ENCODE measurements at places on chromosomes 5 and 9. TPM values are rescaled to one million over a fixed set of nuclear protein-coding genes. Genes with fewer than 3 reads are reported as not detected.

GRCh38 chr5:150523472-150524350 is 15.8 kb downstream of the NDST1 start:
- peak; percentile 52 for DNase-seq

DNA sequence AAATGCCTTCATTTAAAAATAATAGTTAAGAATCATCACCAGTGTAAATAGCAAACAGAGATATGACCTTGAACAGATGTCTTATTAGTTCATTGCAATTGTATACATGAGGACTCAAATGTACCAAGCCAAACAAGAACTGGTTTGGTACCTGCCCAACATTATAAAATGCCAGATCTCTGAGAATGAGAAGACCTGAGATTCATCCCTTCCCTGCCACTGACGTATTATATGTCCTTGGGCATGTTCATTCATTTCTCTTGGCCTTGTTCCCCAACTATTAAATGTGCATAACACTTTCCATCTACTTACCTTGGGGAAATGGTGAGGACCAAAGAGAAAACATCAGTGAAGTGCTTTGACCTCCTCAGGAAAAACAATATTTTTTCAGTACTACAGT is 33.6 kb upstream of the ERBIN start:
- DNase-seq: no peak

- DNase-seq: peak; percentile 7
Measured at GRCh38 chr9:445033-445432, 230.4 kb downstream of the DOCK8 start.

GRCh38 chr5:113038714-113039113 is 62.1 kb downstream of the DCP2 start:
- peak; percentile 64 for DNase-seq

DNA sequence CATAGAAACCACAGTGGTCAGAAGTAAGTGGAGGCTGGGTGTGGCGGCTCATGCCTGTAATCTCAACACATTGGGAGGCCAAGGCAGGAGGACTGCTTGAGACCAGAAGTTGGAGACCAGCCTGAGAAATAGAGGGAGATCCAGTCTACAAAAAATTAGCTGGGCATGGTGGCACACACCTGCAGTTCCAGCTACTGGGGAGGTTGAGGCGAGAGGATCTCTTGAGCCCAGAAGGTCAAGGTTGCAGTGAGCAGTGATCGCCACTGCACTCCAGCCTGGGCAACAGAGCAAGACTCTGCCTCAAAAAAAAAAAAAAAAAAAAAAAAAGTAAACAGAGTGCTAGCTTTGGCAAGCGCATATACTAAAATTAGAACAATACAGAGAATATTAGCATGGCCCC is 24.6 kb downstream of the AK8 start:
- no peak for DNase-seq

GRCh38 chr5:142210011-142210410 is 101.4 kb downstream of the NDFIP1 start:
- no peak for DNase-seq

DNA sequence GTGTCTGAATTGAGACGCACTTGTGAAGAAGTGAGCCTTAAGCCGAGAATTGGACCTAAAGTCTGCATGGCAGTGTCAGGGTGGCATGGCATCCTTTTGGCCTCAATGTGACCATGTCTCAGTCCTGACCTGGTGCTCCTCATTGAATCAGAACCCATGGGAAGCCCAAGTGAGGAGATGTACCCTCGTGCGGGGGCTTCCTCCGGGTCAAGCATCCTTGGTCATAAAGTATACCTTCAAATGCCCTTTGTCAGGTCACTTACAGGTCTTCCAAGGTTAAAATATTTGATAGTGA is 202.2 kb downstream of the GADD45G start:
- DNase-seq: no peak

DNA sequence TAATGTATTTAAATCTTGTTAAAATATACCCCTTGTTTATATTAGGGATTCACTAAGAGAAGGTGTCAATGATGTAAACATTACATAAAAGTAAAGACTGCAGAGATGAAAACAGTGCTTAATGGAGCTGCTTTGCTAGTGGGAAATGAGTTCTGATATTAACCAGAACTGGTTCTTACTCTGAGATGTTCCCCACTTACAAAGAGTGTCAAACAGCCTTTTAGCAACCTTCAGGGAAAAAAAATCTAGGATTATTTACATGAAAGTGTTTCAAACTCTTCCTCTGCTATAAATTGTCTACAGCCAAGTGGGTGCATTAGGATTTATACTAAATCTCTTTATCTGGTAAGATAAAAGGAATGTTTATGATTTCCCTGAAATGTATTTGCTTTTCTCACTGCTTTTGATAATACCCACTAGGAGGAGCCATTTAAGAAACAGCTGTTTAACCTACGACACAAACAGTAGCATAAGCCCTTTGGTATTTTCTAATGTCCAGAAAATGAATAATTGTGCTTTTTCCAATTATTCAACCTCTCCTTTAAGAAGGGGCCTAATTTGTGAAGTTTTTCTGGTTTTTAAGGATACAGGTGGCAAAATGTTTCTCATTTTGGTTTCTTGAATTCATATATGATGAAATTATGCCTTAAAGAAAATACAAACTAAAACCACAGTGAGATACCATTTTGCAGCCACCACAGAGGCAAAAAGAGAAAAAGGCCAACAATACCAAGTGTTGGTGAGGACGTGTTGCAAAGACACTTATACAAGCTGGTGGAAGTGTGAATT is 186.3 kb downstream of the TLE4 start:
- DNase-seq: no peak

DNA sequence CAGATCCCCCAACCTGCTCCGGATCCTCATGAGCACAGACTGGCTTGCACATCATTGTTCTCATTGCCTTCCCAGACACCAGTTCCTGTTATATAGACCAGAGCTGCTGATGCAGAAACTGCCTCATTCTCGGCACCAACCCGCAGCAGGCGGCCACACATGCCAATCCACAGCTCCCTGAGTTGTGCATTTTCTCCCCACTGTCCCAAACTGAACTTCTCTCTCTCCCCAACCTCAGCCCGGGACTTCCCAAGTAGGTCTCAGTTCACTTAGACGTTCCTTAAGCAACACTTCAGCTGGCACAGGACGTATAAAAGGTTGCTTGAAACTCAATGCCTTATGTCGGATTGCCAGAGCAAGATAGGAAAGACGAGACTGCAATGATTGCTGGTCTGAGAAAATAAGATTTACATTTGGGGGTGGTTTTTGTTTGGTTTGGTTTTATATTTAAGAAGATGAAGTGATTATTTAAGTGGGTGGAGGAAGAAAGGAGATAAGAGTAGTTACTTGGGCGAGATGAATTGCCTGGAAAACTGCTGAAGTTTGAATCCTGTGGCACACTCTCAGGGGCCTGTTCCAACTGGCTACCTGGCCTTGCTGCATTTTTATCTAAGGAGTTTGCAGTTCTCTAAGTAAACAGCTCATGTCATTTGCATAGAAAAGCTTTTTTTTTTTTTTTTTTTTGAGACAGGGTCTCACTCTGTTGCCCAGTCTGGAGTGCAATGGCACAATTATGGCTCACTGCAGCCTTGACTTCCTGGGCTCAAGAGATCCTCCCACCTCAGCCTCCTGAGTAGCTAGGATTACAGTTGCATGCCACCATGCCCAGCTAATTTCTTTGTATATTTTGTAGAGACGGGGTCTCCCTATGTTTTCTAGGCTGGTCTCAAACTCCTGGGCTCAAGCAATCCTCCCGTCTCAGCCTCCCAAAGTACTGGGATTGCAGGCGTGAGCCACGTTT is 155.4 kb downstream of the GOLPH3 start:
- peak; percentile 51 for DNase-seq

Gene LMX1B
- 0.64 TPM for total RNA-seq

Gene IL12B
- not detected for total RNA-seq

Gene CDC25C
- total RNA-seq: 25.1 TPM

Gene ENTR1
- total RNA-seq: 36.5 TPM

Gene FST
- 13.6 TPM for total RNA-seq
